ENCODE measurements at places on chromosomes 11 and 22.

GRCh38 chr22:45966320-45966894, 10.6 kb downstream of the WNT7B start:
- DNase-seq, result no peak

DNA sequence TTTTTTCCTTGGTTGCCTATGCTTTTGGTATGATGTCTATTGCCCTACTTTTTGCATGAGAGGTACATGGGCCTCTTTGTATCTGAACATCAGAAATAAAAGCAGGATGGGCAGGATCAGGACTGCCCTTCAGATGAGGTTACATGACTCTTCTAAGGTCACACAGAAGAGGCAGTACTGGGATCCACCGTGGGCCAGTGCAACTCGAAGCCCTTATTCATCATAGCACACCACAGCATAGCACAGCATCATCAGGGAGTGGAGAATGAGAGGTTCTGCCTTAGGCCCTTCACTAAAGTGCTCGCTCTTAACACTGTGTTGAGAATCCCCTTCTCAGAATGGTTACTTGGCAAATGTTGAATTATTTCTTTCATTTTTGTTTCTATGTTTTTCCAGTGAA, 88.3 kb downstream of the C22orf31 start:
- DNase-seq, result no peak

GRCh38 chr11:115123641-115124040, 380.6 kb downstream of the CADM1 start:
- no peak for DNase-seq

DNA sequence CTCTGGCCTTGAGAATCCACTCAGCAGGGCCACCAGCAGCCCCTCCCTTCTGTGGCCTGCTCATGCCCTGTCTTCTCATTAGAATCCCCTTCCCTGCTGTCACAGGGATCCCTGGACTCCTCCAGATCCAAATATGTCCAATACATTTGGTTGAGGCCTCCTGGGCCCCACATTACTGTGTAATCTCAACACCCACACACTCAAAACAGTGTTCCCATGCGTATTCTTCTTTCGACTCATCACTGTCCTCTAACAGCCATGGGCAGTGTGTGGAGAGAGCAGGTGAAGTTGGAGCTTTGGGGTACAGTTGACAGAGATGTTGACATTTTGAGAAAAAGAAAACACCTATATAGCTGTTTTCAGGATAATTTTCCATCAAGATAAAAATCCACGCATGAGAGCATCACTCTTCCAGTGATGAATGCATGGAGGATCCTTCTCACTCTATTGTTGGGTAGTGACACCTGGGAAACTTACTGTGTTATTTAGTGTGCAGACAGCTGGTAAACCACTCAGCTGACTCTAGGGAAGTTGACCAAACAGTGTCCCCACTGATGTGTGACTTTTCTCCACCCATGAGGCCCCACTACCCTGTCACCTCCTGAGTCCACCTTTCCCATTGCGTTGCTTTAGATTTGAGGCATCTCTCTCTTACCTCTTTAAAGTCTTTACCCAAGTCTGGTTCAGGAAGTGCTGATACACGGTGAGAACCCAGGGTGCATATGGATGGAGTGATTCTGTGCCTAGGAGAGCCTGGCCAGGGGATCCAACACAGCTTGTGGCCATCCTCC, 28.7 kb upstream of the VPREB1 start:
- DNase-seq, result no peak

DNA sequence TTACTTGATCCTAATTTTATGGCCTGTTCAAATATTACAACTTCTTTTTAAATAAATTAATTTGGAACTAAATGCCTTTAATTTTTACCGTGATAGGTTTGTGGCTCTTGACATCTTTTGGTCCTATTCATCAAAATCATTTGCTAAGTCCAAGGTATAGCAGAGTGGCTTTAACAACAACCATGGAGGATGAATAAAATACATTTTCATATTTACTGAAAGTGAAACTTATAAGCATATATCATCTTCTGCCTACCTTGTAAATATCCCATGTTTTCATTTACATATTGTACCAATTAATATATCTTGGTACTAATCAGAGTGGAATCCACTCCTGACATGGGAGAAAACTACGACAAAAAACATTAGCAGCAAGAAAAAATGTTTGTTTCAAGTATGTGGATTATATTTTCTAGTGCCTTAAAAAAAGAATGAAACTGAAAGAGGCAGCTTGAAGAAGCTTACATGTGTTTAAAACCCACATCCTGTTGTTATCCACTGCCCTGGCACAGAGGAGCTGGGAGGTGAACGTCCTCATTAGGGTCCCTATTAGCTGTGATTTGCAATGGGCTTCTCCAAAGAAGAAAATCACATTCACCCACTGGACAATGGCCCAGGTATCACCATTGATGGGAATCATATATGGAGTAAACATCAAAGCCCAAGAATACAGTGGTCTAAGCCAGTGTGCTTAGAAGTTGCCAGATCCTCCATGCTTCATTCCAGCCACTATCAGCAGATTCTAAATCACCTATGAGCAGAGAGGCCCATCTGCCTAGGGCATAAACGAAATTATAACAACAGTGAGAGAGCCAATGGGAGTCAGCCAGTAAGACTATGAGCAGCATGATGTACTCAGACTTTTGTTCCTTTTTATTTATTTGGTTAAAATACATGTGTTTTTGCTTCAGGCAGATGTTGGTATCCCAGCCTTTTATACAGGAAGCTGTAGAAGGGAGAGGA, 84.7 kb downstream of the MAML2 start:
- no peak for DNase-seq

DNA sequence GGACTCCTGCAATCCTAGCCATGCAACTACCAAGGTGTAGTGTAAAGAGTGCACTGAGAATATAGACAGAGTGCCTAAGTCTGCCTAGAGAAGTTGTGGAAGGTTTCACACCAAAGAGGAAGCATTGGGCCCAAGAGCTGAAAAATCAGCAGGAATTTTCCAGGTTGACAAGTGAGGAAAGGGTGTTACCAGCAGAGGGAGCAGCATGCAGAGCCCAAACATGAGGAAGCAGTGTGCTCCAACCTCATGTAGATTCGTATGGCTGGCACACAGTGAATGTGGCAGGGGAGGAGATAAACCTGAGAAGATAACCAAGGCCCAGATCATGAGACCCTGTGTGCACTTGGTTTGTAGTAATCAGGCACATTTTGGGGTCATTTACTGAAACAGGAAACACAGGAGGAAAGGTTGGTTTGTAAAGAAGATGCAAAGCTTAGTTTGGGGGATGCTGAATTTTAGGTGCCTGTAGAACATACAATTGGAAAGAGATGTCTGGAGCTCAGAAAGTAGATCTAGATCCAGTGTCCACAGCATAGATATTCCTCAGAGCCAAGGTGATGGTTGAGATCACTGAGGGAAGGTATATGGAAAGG, 1.7 kb downstream of the HPX start:
- DNase-seq, result peak; percentile 29
